ENCODE measurements at places on chromosomes 2 and 18. TPM values are rescaled to one million over a fixed set of nuclear protein-coding genes. Genes with fewer than 3 reads are reported as not detected.

GRCh38 chr2:118577202-118577601 lies 270.2 kb downstream of the EN1 start:
- H3K27ac ChIP-seq = no peak overlapping the region
- no peaks in the 10 kb centered on the region for H3K4me1 ChIP-seq
- no peaks in the 10 kb centered on the region for H3K36me3 ChIP-seq
- H3K27me3 ChIP-seq = no peaks in the 10 kb centered on the region
- no peak overlapping the region for H3K4me3 ChIP-seq
- DNase-seq = no peak

GRCh38 chr2:173216668-173217067 lies 138.0 kb upstream of the CDCA7 start:
- peaks cover 4% of the 10 kb centered on the region for H3K4me1 ChIP-seq
- H3K27ac ChIP-seq = no peak overlapping the region
- H3K27me3 ChIP-seq = no peaks in the 10 kb centered on the region
- H3K36me3 ChIP-seq = no peaks in the 10 kb centered on the region
- H3K4me3 ChIP-seq = no peak overlapping the region

- no peaks in the 10 kb centered on the region for H3K4me1 ChIP-seq
- no peaks in the 10 kb centered on the region for H3K27me3 ChIP-seq
- H3K36me3 ChIP-seq = no peaks in the 10 kb centered on the region
- H3K4me3 ChIP-seq = no peak overlapping the region
- no peak for DNase-seq
Measured at GRCh38 chr18:56284319-56284718, 354.1 kb downstream of the TXNL1 start.

- H3K4me3 ChIP-seq = no peak overlapping the region
- no peaks in the 10 kb centered on the region for H3K36me3 ChIP-seq
- H3K4me1 ChIP-seq = peaks cover 6% of the 10 kb centered on the region
- no peaks in the 10 kb centered on the region for H3K27me3 ChIP-seq
- DNase-seq = no peak
Measured at GRCh38 chr2:5690718-5691220, 1.4 kb upstream of the SOX11 start.

DNA sequence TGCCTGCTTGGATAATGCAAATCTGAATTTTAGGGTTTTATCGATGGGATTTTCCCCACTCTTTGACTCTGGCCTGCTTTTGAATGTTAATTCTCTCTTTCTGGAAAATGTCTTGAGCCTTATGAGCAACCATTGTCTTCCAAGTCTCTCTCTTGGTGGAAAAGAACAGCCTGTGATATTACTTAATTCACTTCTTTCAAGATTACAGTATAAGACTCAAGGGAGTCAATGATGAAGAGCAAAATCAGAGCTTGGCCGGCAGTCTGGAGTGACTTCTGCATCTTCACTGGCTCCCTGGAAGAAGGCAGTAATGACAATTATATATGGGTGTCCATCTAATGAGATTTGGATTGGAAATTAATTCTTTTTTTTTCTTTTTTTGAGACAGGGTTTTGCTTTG lies 122.9 kb upstream of the ZEB2 start:
- no peaks in the 10 kb centered on the region for H3K27me3 ChIP-seq
- no peak overlapping the region for H3K27ac ChIP-seq
- no peak overlapping the region for H3K4me3 ChIP-seq
- H3K4me1 ChIP-seq = no peaks in the 10 kb centered on the region
- no peaks in the 10 kb centered on the region for H3K36me3 ChIP-seq
- DNase-seq = no peak

- DNase-seq = no peak
- H3K27me3 ChIP-seq = no peaks in the 10 kb centered on the region
- H3K36me3 ChIP-seq = no peaks in the 10 kb centered on the region
- no peak overlapping the region for H3K4me3 ChIP-seq
- peaks cover 9% of the 10 kb centered on the region for H3K4me1 ChIP-seq
- peak overlapping the region; percentile 60 for H3K27ac ChIP-seq
Measured at GRCh38 chr2:208134928-208135586, 5.4 kb upstream of the CRYGC start.

DNA sequence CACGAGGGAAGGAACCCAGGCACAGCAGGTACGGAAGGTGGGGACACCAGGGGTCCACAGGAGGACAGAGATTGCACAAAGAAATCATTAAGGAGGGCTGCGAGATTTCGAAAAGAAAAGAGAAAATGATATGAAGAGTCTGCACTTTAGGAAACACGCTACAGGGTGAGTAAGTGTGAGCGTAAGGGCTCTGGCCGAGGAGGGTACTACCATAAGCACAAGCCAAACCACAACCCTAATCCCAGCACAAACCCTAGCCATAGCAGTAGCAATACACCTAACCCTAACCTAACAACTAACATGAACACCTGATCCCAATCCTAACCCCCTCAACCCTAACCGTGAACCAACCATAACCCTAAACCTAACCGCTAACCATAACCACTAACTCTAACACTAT lies 104.0 kb downstream of the ZNF516 start:
- H3K4me1 ChIP-seq = peaks cover 28% of the 10 kb centered on the region
- H3K27me3 ChIP-seq = no peaks in the 10 kb centered on the region
- no peak overlapping the region for H3K4me3 ChIP-seq

DNA sequence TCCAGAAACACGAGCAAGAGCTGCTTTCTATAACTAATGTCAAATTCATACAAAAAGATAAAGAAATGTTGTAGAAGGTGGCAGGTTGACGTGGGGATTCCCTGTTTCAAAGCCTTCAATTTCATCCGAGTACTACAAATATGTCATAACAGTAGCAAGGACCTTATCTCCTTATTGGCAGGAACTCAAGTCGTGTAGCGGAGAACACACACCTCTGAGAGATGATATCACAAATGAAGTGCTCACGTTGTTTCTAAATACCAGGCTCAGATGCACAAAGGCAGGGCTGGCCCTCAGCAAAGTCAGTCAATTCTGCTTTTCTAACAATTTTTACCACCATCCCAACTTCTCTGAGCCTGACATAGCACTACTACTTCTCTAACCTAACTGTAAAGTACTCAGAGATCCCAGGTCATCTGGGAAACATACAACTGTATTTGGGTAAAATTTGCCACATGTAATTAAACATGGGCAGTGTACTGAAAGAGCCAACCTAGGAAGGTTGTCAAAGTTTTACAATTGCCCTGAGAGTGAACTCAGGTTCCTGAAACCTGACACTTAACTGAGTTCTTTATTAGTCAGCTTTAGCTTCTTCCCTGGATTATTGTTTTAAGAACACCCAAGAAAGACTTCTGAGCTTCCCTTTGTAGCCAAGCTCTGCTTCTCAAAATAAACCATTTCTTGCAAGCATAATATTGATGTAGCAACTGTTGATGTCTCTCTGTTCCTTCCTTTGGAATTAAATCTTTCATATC lies 813.7 kb upstream of the ACVR2A start:
- no peak overlapping the region for H3K4me3 ChIP-seq
- no peak overlapping the region for H3K27ac ChIP-seq
- no peaks in the 10 kb centered on the region for H3K27me3 ChIP-seq
- DNase-seq = no peak
- H3K4me1 ChIP-seq = no peaks in the 10 kb centered on the region

TNFRSF11A gene
- 0.70 TPM for polyA plus RNA-seq

TEKT4 gene
- not detected for polyA plus RNA-seq

CSRNP3 gene
- 3.4 TPM for polyA plus RNA-seq

NOSTRIN gene
- 21.8 TPM for polyA plus RNA-seq

RNF152 gene
- 4.9 TPM for polyA plus RNA-seq
